Stimulated activated CD8-positive, alpha-beta memory T cell treated with anti-CD3 and anti-CD28 coated beads, Interleukin-7, amount 100 ng/mL, for 4 hours (primary cell): ENCODE measurements at places on chromosomes 4 and X.
A peak's percentile ranks its signal among the peaks of the same experiment; 100 is the strongest.

GRCh38 chr4:73865431-73866096 is 3.6 kb upstream of the CXCL1 start:
- no peak for DNase-seq

- no peak for DNase-seq
These were observed 28.1 kb downstream of the KLHL8 start for GRCh38 chr4:87192145-87192919.

- no peak for DNase-seq
These were observed 1602.4 kb upstream of the ADGRL3 start for GRCh38 chr4:59597536-59598329.

DNA sequence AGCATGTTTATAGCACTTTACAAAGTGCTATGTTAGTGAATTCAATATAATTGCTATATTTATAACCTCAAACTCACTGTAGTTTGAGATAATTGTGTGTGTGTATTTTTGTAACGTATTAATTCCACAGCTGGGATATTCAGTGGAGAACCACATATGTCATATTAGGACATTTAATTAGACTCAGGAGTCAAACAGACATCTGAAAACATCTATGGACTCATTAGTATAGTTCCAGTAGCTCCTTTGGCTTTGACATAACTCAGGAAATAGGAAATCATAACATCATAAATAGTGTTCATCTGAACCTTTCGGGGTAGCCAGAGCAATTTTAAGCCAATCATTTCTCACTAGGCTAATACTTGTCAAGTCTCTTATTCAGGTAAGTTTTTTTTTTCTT is 38.8 kb downstream of the NAA11 start:
- no peak for DNase-seq

DNA sequence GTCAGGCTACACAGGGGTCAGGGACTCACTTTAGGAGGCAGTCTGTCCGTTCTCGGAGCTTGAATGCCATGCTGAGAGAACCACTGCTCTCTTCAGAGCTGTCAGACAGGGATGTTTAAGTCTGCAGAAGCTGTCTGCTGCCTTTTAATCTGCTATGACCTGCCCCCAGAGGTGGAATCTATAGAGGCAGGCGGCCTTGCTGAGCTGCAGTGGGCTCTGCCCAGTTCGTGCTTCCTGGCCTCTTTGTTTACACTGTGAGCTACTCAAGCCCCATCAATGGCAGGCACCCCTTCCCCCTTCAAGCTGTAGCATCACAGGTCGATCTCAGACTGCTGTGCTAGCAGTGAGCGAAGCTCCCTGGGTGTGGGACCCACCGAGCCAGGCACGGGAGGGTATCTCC is 31.5 kb upstream of the UNC5C start:
- DNase-seq, result no peak

- no peak for DNase-seq
These were observed 14.8 kb upstream of the BBS7 start for GRCh38 chr4:121885115-121885514.

GRCh38 chrX:31298916-31299315 is 227.1 kb upstream of the FTHL17 start:
- no peak for DNase-seq

GRCh38 chr4:84224522-84224921 is 274.6 kb downstream of the NKX6-1 start:
- DNase-seq, result no peak

DNA sequence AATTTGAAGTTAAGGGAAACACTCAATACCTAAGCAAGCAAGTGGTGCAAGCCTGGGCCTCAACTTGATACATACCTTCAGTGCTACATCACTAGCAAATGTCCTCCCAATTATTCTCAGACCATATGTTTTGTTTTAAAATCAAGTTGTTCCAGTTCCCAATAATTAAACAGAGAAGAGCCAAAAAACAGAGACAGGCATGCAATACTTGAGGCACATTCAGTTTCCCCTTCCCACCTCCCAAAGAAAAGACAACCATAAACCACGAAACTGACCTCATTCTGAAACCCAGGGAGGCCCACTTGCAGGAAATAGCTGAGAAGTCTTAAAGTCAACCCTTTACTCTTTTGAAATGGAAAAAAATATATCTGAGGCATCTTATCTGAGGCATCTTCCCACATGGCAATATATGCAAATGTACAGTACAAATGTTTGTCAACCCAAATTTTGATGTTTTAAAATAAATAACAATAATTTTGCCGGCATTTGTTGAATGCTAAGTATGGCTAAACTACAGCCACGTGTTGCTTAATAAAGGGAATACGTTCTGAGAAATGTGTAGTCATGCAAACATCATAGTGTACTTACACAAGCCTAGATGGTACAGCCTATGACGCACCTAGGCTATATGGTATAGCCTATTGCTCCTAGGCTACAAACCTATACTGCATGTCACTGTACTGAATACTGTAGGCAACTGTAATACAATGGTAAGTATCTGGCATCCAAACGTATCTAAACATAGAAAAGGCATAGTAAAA is 147.5 kb downstream of the TSPAN5 start:
- no peak for DNase-seq

DNA sequence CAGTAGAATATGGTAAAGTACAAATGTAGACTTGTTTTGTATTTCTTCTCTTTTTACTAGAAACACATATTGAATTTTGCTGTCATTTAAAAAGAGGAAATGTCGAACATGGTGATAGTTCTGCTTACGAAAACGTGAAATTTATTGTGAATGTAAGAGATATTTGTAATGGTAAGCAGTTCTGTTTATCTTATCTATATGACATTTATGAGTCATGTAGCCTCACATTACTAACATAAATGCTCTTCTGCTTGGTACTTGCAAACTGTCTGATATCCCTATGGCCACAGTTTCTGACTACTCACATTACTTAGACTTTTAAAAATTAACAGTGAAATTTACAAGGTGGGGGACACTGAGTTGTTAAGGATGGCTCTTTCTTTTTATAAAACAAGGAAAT is 57.9 kb downstream of the PASD1 start:
- no peak for DNase-seq

- DNase-seq, result no peak
These were observed 250.6 kb downstream of the SNCA start for GRCh38 chr4:89586318-89586717.

DNA sequence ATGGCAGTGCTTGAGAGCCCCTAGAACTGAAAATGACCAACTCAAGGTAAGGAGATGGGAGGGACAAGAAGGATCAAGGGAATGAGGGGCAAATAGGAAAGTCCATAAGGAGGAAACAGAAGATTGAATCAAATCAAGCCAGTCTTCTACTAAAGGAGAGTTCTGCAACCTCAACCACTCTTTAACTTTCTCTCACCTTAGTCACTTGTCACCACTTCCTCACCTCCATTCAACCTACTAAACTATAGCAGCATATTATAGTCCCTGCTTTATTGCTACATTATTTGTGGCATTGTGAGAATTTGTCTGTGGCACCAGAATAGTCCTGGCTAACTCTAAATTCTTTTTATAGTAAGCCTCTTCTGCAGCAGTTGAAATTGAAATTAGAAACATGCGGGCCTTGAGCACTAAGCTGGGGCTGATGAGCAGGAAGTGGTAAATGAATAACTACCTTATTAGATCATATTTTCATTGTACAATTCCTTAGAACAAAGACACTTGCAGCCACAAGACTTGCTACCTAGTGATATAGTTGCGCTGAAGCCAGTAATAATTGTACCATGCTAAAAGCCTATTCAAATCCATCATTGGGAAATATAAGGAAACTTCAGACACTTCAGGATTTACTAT is 336.9 kb downstream of the ZNF674 start:
- DNase-seq, result no peak

GRCh38 chr4:40908702-40909362 is 159.1 kb downstream of the NSUN7 start:
- DNase-seq, result peak; percentile 42

GRCh38 chr4:184891816-184892397 is 66.1 kb upstream of the ACSL1 start:
- DNase-seq, result no peak

DNA sequence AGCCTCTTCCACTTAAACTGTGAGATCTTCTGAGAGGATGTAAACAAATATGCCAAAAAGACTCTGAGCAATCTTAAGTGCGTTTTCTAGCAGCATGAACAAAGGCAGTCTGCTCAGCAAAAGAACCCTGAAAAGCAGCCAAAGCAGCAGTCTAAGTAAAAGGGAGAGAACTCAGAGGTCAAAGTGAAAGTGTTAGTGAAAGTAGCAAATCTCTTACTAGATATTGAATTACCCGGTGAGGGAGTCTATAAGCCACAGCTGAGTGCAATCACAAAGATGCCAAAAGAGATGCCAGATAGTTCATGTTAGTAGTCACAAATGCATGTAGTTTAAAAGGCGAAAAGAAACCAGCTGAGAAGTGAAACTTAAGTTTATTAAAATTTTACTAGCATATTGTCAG is 7.9 kb upstream of the GNRHR start:
- no peak for DNase-seq

- DNase-seq, result no peak
These were observed 170.3 kb downstream of the TBX22 start for GRCh38 chrX:80184854-80185253.

GRCh38 chr4:131348263-131348662 is 1800.8 kb upstream of the PCDH10 start:
- DNase-seq, result no peak

- DNase-seq, result no peak
These were observed 10.7 kb upstream of the HCCS start for GRCh38 chrX:11100281-11101035.

- DNase-seq, result no peak
These were observed 17.4 kb downstream of the ADH6 start for GRCh38 chr4:99201690-99202089.

GRCh38 chr4:175622887-175623286 is 189.2 kb downstream of the GPM6A start:
- DNase-seq, result no peak

GRCh38 chr4:183601381-183601780 is 57.6 kb downstream of the RWDD4 start:
- no peak for DNase-seq

DNA sequence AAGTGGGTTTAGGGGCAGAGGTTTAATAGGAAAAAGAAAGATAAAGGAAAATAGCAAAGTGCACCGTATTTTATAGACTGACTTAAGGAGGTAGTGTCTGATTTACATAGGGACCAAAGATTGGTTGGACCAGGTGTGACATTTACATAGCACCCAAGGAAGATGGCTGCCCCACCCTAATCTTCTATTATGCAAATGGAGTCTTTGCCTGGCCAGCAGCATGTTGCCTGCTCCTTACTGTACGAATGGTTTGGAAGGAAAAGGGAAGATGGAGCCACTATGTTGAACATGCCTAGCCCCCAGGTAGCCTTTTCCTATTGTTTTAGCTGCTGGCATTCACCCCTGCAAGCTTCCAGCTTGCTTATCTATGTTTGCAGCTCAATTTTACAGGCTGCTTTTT is 146.2 kb upstream of the PDE5A start:
- DNase-seq, result no peak

DNA sequence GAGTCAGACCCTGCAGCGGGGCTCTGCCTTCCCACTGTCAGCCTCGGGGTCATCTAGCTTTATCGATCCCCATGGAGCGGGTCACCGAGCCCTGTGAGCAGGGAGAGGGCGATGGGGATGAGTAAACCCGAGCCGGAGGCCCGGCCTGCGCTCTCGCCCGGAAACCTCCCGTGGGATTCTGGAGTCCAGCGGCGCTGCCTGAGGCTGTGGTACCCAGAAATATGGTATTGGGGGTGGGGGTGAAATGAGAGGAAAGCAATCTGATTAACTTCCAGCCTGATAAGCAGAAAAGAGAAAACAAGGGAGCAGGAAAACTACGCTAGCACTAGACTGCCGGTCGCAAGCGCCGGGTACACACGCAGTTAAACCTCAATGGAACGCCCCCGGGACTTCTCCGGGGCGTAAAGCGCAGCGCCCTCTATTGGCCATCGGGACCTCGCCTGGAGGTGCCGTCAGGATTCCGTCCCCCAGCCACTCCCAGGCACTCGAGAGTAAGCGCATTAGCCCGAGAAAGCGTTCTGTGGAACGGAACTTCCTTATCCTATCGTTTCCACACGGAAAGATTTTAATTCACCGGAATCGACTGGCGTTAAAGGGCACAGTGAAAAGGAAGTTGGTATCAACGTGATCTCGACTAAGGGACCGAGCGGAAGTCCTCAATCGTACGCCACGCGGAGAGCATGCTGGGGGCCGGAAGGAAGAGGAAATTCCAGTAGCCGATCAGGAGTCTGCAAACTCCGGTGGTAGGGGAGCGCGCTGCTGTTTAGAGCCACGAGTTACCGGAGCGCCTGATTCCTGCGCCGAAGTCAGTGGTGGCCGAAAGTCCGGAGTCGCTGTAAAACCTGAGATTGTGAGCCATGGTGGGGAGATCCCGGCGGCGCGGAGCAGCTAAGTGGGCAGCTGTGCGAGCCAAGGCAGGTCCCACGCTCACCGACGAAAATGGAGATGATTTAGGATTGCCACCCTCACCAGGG is at the start of gene UTP3:
Gene UTP3, plus strand, starts transcription at position 712 of the 974 bp plus-strand sequence. Its CDS starts 146 bp downstream, at position 858.
- peak; percentile 86 for DNase-seq

GRCh38 chrX:1453395-1453783 is 680 bp upstream of the ASMTL start:
- peak; percentile 72 for DNase-seq

DNA sequence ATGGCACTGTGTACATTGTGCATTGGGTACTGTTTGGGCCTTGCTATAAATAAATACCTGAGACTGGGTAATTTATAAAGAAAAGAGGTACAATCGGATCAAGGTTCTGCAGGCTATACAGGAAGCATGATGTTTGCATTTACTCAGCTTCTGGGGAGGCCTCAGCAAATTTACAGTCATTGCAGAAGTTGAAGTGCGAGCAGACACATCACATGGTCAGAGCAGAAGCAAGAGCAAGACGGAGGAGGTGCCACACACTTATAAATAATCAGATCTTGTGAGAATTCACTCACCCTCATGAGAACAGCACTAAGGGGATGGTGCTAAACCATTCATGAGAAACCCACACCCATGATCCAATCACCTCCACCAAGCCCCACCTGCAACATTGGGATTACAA is 505.0 kb downstream of the ARAP2 start:
- DNase-seq, result no peak

DNA sequence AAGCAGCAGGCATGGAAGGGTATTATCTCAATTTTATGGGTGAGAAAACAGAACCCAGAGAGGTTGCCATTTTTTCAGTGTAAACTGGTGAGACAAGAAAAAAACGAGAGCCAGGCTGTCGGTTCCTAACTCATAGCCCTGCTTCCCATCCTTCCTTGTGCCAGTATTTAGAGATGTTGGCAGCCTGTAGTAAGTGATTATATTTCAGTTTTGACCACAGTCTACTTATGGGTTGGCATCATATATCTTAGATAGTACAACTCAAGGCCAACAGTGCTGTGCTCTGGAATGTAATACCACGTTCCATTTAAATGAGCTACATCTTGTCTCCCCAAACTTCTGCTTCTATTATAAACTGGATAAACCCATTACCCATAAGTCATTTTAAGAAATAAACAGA is 40.8 kb downstream of the XK start:
- DNase-seq, result no peak

DNA sequence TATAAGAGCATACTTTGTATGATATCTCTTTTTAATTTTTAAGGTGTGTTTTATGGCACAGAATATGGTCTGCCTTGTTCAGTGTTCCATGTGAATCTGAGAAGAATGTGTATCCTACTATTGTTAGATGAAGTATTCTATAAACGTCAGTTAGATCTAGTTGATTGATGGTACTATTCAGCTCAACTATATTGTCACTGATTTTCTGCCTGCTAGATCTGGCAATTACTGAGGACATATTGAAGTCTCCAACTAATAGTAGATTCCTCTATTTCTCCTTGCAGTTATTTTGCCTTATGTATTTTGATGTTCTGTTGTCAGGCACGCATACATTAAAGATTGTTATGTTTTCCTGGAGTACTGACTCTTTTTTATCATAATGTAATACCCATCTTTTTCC is 39.8 kb downstream of the AWAT2 start:
- DNase-seq, result no peak

- no peak for DNase-seq
These were observed 148.3 kb downstream of the STOX2 start for GRCh38 chr4:184053434-184053833.
